ENCODE measurements at places on chromosomes 7 and 10. TPM values are rescaled to one million over a fixed set of nuclear protein-coding genes. Genes with fewer than 3 reads are reported as not detected.

DNA sequence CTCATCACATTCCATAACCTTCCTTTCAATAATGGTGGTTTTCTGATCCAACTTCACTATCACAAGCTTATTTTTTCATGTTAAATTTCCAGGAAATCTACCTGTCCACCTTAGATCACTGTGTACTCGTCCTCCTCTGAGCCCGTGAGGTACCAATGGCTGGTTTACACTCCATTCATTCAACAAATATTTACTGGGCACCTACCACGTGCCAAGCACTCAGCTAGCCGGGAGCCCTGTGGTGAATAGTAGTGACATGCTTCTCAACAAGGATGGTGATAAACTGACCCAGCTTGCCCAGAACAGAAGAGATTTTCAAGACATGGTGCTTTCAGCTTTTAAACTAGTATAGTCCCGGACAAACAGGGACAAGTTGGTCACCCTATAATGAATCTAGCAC, 98.2 kb downstream of the FAM204A start:
- peaks cover 3% of the 10 kb centered on the region for H3K27me3 ChIP-seq
- no peak for DNase-seq
- H3K4me3 ChIP-seq = no peak overlapping the region
- no peak overlapping the region for H3K27ac ChIP-seq
- no peaks in the 10 kb centered on the region for H3K4me1 ChIP-seq

FAM25A gene
- total RNA-seq = not detected

DNA sequence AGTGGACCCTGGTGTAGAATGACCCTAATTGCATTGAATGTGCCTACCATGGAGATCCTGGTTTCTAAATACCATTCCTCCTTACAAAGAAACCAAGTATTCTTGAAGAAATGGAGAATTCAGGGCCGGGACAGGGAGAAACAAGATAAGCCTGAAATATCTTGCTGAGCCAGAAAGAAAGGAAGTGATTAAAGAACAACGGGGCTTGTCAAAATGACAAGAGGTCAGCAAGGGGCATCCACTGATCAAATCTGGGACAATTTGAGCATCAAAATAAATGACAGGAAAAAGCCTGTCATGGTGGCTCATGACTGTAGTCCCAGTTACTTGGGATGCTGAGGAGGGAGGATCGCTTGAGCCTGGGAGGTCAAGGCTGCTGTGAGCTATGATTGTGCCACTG, 8.1 kb downstream of the ABHD11 start:
- H3K27me3 ChIP-seq = no peaks in the 10 kb centered on the region
- no peaks in the 10 kb centered on the region for H3K4me1 ChIP-seq
- DNase-seq = no peak
- no peak overlapping the region for H3K4me3 ChIP-seq
- H3K36me3 ChIP-seq = no peaks in the 10 kb centered on the region
- H3K27ac ChIP-seq = no peak overlapping the region

GRCh38 chr7:1114088-1114487, 26.2 kb downstream of the GPER1 start:
- H3K36me3 ChIP-seq = no peaks in the 10 kb centered on the region
- H3K27ac ChIP-seq = no peak overlapping the region
- no peaks in the 10 kb centered on the region for H3K27me3 ChIP-seq
- DNase-seq = no peak
- H3K4me3 ChIP-seq = no peak overlapping the region

PPP1R17 gene
- not detected for total RNA-seq

DNA sequence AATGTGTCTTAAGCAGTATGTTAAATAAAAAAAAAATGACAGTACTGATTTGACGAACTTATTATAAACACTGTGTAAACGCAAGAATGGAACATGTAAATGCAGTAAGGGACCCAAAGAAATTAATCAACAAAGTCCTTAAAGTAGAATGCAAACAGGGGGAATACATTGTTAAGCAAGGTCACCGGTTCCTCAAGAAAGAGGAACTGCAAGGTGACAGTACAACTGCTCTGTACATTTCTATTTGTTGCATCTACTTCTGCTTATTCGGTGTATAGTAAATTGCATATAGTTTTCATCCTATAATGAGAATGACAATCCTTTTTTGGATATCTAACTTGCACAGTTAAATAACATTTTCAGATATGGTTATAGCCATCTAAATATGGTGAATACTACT, 387.0 kb upstream of the SEMA3D start:
- H3K36me3 ChIP-seq = no peaks in the 10 kb centered on the region
- DNase-seq = no peak
- no peak overlapping the region for H3K4me3 ChIP-seq
- H3K27me3 ChIP-seq = no peaks in the 10 kb centered on the region
- H3K27ac ChIP-seq = no peak overlapping the region

LMOD2 gene
- total RNA-seq = not detected

GRCh38 chr10:79984851-79985250, 35.9 kb upstream of the SFTPD start:
- H3K27me3 ChIP-seq = no peaks in the 10 kb centered on the region
- peaks cover 8% of the 10 kb centered on the region for H3K4me1 ChIP-seq
- no peak overlapping the region for H3K27ac ChIP-seq
- DNase-seq = no peak
- no peak overlapping the region for H3K4me3 ChIP-seq

SCD gene
- total RNA-seq = 60.8 TPM

DNA sequence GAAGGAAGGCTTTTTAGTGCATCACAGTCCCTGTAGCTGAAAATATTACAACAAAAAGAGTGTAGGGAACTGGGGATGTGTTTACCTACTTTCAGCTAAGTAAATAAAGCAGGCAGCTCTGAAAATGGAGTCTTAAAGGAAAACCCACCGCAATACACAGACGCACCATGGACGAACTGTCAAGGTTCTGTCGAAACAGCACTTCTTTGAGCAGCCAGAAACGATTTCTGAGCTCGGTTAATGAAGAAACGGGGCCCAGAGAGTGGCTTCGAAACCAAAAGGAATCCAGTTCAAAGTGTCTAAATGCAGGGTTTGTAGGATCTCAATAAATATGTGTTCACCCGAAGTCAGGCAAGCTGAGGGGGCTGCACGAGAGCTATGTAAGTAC, 275.4 kb upstream of the NEBL start:
- no peaks in the 10 kb centered on the region for H3K36me3 ChIP-seq
- H3K27ac ChIP-seq = peak overlapping the region; percentile 91
- no peaks in the 10 kb centered on the region for H3K4me1 ChIP-seq
- no peak for DNase-seq
- peak overlapping the region; percentile 76 for H3K4me3 ChIP-seq

GRCh38 chr10:73183667-73184281, 15.9 kb downstream of the FAM149B1 start:
- no peaks in the 10 kb centered on the region for H3K27me3 ChIP-seq
- no peaks in the 10 kb centered on the region for H3K4me1 ChIP-seq
- H3K36me3 ChIP-seq = no peaks in the 10 kb centered on the region
- H3K4me3 ChIP-seq = no peak overlapping the region
- no peak for DNase-seq
- H3K27ac ChIP-seq = no peak overlapping the region

DNA sequence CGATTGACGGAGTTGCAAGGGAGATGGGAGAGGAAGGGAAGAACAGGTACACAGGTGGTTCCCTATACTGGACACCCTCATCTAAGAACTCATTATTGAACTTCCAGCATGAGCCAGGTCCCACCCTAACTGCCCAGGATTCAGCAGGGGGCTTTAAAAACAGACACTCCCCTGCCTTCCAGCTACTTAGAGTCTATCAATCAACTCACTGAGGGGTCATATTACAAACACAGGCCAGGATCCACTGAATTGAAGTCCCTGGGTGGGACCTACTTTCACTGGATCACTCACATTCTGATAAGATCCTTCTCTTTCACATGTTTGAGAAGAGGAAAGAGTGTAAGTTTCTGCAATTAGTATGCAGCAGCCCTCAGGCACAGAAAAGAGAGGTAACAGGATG, 92.8 kb downstream of the ITGA8 start:
- H3K27me3 ChIP-seq = no peaks in the 10 kb centered on the region
- H3K4me3 ChIP-seq = no peak overlapping the region
- no peak for DNase-seq
- H3K4me1 ChIP-seq = no peaks in the 10 kb centered on the region
- H3K36me3 ChIP-seq = no peaks in the 10 kb centered on the region

GRCh38 chr10:87935290-87936141, 72.1 kb downstream of the PTEN start:
- no peaks in the 10 kb centered on the region for H3K27me3 ChIP-seq
- H3K27ac ChIP-seq = no peak overlapping the region
- H3K4me1 ChIP-seq = peaks cover 2% of the 10 kb centered on the region
- no peak for DNase-seq

OPN1SW gene
- total RNA-seq = not detected

DNA sequence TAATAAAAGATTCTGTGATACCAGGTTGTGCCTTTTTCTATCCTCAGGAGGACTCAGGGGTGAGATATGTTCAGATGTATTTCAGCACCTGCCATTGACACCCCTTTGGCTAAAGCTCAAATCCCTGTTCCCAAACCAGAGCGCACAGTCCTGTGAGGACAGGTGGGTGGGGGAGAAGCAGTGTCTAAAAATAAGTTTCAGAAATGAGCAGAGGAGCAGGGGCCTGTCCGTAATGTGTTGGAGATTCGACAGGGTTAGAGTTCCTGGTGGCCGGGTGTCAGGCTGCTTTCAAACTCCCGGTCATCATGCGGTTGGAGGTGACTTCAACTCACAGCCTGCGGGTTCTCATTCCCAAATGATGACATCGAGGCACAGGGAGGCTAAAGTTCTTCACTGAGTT, 211.5 kb downstream of the KLF6 start:
- H3K36me3 ChIP-seq = no peaks in the 10 kb centered on the region
- DNase-seq = no peak
- H3K4me3 ChIP-seq = no peak overlapping the region
- no peaks in the 10 kb centered on the region for H3K27me3 ChIP-seq
- no peaks in the 10 kb centered on the region for H3K4me1 ChIP-seq

- no peak overlapping the region for H3K27ac ChIP-seq
- no peaks in the 10 kb centered on the region for H3K36me3 ChIP-seq
- H3K4me3 ChIP-seq = no peak overlapping the region
- no peaks in the 10 kb centered on the region for H3K4me1 ChIP-seq
These were observed 602.7 kb upstream of the NRP1 start for GRCh38 chr10:33937036-33937730.

DNA sequence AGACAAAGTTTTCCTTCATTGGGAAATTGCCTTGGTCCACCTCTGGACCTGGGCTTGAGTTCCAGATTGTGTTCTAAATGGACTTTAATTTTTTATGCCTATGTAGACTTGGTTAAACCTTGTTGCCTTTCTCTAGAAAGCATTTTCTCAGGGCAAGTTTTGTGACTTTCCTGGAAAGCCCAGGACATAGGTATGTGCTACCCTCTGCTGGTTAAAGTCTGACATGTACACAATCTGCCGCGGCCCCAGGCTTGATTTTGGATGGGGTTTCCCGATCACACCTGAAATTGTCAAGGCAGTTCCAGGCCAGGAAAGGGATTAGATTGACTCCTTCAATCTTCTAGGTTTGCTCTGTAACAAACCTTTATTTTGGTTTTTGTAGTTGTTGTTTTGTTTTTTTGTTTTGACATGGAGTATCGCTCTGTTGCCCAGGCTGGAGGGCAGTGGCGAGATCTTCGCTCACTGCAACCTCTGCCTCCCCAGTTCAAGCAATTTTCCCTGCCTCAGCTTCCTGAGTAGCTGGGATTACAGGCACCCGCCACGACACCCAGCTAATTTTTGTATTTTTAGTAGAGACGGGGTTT, 14.1 kb upstream of the AKR1B10 start:
- peak; percentile 19 for DNase-seq
- no peaks in the 10 kb centered on the region for H3K36me3 ChIP-seq
- no peak overlapping the region for H3K4me3 ChIP-seq
- H3K4me1 ChIP-seq = no peaks in the 10 kb centered on the region
- H3K27ac ChIP-seq = no peak overlapping the region

DNA sequence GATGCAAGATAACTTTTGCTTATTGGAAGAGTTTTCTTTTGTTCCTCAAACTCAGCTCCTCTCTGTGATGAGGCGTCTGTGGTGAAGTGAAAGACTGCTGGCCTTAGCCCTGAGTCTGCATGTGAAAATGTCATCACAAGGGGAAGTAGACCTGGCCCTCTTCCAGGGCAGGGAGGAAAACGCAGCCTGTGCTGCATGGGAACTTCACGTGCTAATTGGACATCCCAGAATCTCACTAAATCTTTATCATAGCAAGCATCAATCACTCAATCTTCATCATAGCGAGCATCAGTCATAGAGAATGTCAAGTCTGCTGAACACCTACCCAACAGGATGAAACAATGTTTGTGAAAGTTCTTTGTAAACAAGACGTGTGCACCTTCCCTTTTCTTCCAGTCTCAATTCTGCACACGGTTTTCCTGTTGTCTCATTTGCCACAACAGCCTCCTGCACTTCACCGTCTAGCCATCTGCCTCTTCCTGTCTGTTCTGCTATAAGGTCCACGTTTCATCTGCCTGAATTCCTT, 314.6 kb downstream of the FRMD4A start:
- no peak overlapping the region for H3K27ac ChIP-seq
- H3K27me3 ChIP-seq = no peaks in the 10 kb centered on the region
- H3K36me3 ChIP-seq = no peaks in the 10 kb centered on the region
- no peak for DNase-seq

XRCC2 gene
- total RNA-seq = 0.37 TPM

PGAM2 gene
- total RNA-seq = 0.65 TPM

DNA sequence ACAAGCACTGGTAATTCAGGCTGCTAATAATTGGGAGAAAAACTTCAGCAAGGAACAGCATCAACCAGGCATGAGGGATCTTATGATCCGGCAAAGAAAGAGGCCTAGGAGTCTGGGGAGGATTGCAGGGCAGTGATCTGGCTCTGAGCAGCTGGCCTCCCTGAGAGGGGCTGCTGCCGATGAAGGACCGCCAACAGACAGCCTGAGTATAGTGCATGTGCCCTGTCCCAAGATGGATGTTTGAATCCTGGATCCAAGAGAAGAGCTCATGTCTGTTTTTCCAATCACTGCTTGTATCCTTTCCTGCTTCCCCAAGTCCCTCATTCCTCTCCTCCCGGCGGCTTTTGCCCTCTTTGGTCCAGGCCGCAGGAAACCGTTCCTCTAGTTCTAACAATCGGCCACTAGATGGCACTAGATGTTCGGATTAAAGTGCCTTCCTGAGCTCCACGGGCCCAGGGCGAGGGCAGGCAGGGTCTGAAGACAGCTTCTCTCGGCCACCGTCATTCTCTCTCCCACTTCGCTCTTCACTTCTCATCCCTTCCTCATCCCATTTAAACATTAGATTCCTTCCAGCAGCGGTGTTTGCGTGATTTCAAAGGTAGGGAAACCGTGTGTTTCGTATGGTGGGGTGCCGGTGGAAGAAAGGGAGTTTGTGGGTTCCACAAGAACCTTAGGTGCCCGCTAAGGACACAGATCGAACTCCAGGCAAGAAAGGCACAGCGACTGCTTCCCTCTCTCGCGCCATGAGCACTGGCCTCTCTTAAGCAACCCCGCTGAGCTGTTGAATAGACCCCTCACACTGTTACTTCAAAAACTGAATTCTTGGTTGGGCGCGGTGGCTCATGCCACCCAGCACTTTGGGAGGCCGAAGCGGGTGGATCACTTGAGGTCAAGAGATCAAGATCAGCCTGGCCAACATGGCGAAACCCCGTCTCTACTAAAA, 82.4 kb downstream of the ADCYAP1R1 start:
- H3K4me1 ChIP-seq = no peaks in the 10 kb centered on the region
- DNase-seq = peak; percentile 49
- no peaks in the 10 kb centered on the region for H3K27me3 ChIP-seq
- H3K27ac ChIP-seq = no peak overlapping the region
- no peak overlapping the region for H3K4me3 ChIP-seq
- H3K36me3 ChIP-seq = no peaks in the 10 kb centered on the region
